ENCODE measurements at places on chromosomes 3 and 15. TPM values are rescaled to one million over a fixed set of nuclear protein-coding genes. Genes with fewer than 3 reads are reported as not detected.

GRCh38 chr3:31508452-31509146 lies 24.1 kb upstream of the STT3B start:
- no peak for DNase-seq

The DMXL2 gene
- 18.9 TPM for total RNA-seq

- DNase-seq, result no peak
Observed at GRCh38 chr15:79204886-79205675, 77.4 kb upstream of the ANKRD34C start.

DNA sequence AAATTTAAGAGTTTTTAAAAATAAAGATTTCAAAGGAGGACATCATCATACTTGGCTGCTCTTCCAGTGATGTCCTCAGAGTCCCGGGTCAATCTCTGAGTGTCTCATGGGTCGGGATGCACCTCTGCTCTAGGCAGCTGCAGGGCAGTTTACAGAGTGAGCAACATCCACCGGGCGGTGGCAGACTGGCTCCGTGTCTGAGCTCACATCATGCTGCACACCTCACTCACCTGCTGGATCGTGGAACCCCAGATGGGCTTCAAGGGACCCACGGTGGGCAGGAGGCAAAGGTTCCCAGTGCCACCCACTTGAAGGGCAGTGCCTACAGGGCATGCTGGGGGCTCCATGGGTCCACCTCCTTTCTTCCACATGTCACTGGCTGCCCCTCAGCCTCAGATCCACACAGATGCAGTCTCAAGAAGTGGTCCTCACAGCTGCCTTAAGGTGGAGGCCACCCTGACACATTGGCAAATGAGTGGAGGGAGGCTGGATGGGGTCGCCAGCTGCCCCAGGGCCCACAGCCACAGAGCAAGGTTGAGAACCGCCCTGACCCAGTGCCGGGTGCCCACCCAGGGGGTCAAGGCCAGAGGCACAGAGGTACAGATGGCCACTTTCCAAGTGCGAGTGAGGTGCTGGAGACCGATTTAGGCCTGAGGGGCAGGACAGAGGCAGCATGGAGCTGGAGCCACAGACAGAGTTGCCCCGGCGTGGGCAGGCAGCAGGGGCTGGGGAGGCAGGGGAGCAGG lies 25.2 kb downstream of the CYFIP1 start:
- no peak for DNase-seq

- DNase-seq, result no peak
Observed at GRCh38 chr15:84960391-84961113, 21.1 kb upstream of the PDE8A start.

DNA sequence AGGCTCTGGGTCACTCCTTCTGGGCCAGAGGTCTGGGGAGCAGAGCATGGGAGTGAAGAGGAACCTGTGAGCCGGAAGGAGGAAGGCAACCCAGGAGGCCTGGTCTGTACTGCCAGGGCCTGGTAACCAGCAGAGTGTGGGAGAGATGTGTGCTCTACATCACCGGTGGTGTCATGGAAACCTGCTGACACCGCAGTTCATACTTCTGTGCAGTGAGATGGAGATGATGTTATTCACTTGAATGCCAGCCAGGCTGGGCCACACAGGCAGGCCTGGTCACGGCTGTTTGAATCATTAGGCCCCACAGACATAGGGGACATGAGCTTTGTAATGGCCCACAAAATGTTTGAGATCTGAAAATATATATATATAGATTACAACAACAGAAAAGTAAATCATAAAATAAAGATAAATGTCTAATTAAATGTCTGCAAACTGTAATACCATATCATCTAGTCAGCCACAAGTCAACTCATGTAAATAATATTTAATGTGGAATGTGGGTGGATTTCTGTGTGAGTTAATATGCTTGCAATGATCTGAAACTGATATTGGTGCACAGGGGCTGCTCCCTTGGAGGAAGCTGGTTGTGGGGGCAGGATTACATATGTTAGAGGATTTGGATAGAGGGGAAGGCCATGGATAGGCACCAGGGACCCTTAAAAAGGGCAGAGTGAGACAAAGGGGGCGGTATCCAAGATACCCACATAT lies 108.5 kb upstream of the PFN2 start:
- no peak for DNase-seq

The PLCH1 gene
- 29.3 TPM for total RNA-seq

DNA sequence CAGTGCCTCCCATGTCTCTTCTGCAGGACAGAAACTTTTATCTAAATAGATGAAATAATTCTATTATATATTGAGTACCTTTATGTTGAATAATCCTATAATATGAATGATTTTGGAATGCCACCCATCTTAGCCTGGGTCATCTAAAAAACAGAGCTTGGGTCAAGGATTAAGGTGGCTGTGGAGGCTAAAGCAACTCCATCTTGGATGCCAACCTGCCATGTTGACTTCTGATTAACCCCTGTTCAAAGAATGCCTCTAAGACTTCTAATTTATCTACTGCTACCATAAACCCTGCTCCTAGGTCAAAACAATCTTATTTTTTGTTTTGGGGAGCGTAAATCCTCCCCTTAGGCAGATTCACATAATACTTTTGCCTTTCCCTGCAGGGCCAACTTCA lies 31.5 kb upstream of the C15orf39 start:
- no peak for DNase-seq

The SHF gene
- 2.7 TPM for total RNA-seq

The CCDC54 gene
- not detected for total RNA-seq

- no peak for DNase-seq
Observed at GRCh38 chr3:13487403-13487802, 7.3 kb downstream of the HDAC11 start.

- no peak for DNase-seq
Observed at GRCh38 chr3:73469331-73469730, 155.4 kb downstream of the PDZRN3 start.

All from thymus (tissue), 14 donors.